ENCODE measurements at places on chromosomes 11 and 22. TPM values are rescaled to one million over a fixed set of nuclear protein-coding genes. Genes with fewer than 3 reads are reported as not detected.

DNA sequence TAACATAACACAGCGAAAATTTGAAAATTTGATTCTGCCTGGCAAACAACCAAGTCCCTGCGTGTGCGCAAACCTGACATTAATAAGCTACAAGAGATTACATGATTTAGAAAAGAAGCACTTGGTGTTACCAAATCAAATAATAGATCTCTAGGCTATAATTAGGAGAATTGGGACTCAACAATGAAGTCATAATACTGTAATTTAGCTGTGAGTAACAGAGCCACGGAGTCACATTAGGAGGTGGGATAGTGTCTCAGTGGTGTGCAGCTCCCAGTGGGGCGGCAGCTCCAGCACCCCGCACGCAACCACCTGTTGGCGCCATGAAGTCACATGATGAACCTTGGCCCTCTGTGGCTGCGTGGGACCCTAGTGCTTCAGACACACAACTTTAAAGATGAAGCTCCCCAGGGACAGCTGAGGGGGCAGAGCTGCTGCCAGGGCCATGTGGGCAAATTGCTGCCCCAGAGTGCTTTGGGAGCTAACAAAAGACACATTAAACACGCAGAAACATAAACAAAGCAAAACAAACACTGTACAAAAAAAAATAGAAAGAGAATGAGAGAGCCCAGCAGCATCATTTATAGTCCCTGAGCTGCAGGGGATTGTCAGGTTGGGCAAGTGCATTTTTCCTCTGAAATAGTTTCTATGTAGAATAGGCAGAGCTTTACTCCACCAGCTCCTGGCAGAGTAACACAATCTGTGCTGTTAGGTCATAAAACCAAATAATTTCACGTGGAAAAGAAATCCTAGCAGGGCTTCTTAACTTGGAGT lies 605.6 kb downstream of the SOX6 start:
- H3K27ac ChIP-seq, result no peak overlapping the region
- H3K36me3 ChIP-seq, result no peaks in the 10 kb centered on the region
- H3K4me1 ChIP-seq, result no peaks in the 10 kb centered on the region
- DNase-seq, result no peak

GRCh38 chr11:117166491-117166890 lies 12.1 kb upstream of the SIDT2 start:
- H3K4me3 ChIP-seq, result no peak overlapping the region
- H3K36me3 ChIP-seq, result peaks cover 50% of the 10 kb centered on the region
- no peak overlapping the region for H3K27ac ChIP-seq
- H3K27me3 ChIP-seq, result no peaks in the 10 kb centered on the region
- no peak for DNase-seq

Gene UCP2
- total RNA-seq, result 199 TPM

Gene CDC45
- total RNA-seq, result 104 TPM

Gene SLC6A5
- not detected for total RNA-seq

- peaks cover 58% of the 10 kb centered on the region for H3K4me1 ChIP-seq
- H3K36me3 ChIP-seq, result peaks cover 46% of the 10 kb centered on the region
- H3K27me3 ChIP-seq, result no peaks in the 10 kb centered on the region
- no peak overlapping the region for H3K4me3 ChIP-seq
- DNase-seq, result no peak
Observed at GRCh38 chr11:110435780-110436717, 6.3 kb downstream of the FDX1 start.

DNA sequence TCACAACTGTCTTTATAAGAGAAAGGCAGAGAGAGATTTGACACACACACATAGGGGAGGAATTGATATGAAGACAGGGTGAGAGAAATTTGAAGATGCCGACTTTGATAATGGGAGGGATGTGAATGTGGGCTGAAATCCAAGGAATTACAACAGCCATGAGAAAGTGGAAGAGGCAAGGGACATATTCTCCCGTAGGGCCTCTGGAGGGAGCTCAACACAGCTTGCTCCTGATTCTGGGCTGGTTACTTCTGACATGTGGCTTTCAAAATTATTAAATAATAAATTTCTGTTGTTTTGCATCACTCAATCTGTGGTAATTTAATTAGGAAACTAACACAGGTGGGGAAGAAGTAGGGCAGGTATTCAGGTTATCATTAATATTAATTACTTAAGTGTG lies 282.9 kb downstream of the LUZP2 start:
- H3K4me1 ChIP-seq, result no peaks in the 10 kb centered on the region
- DNase-seq, result no peak
- no peaks in the 10 kb centered on the region for H3K27me3 ChIP-seq

DNA sequence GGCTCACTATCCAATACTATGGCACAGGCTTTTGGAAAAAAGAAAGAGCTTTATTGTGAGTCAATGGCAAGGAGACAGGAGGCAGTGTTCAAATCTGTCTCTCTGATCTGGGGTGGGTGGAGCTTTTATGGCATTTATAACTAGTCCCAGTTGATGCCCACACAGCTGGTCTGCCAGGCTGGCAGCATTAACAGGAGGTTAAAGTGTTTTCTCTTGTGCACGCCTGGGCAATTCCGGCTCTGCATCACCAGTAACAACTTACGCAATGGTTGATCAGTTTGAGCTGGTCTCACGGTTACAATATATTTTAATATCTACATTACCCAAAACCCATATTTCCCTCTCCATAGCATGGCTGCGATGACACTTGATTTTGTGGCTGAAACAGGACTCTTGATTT lies 15.1 kb upstream of the SMIM38 start:
- DNase-seq, result no peak
- H3K36me3 ChIP-seq, result no peaks in the 10 kb centered on the region
- peaks cover 18% of the 10 kb centered on the region for H3K27me3 ChIP-seq
- no peak overlapping the region for H3K4me3 ChIP-seq

Gene C11orf21
- 49.2 TPM for total RNA-seq

DNA sequence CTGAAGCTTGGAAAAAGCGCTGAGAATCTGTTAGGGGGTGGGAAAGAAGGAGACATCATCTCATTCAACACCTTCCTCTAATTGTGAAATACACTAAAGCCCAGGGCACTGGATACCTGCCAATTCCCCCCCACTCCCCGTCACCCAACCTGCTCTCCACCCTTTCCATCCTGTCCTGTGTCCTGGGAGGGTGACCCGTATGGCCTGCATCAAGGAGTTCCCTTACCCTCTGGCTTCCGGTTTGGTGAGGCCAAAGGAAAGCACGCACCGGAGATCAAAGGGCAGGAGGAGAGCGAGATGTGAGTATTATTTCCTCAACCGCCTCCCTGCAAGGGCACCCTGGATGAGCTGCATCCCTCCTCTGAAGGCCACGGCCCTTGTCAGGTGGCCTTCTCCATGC lies 65.0 kb upstream of the PTPRJ start:
- H3K4me1 ChIP-seq, result peaks cover 30% of the 10 kb centered on the region
- peaks cover 2% of the 10 kb centered on the region for H3K27me3 ChIP-seq
- no peak for DNase-seq

GRCh38 chr11:832529-833113 lies at the start of gene CD151:
Gene CD151 (plus strand): TSS chr11:832952. CDS start chr11:836070, 3,118 bp downstream.
- H3K27me3 ChIP-seq, result peaks cover 41% of the 10 kb centered on the region
- H3K36me3 ChIP-seq, result no peaks in the 10 kb centered on the region
- H3K4me3 ChIP-seq, result peak within 1 kb of the TSS; percentile 48

DNA sequence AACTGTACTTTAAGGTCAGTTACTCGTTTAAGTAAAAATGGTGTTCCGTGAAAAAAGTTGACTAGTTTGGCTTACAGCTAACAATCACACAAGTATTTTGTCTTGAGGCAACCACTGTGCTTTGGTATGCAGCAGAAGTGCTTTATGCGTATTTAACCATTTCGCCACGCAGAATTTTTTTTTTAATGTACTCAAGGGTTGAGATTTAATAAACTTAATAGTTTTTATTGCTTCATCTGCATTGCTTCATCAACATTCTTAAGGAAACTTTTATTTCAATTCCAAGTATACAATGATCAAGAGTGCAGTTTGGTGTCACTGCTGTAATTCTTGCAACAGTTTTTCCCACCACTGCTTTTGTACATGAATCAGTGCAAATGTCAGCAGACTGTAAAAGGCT lies 66.4 kb downstream of the ZNRF3 start:
- H3K4me1 ChIP-seq, result peaks cover 1% of the 10 kb centered on the region
- no peak overlapping the region for H3K4me3 ChIP-seq
- peaks cover 80% of the 10 kb centered on the region for H3K27me3 ChIP-seq
- DNase-seq, result no peak
- H3K36me3 ChIP-seq, result peaks cover 4% of the 10 kb centered on the region

GRCh38 chr22:41833369-41834004 lies 582 bp downstream of the SREBF2 start:
- peak overlapping the region; percentile 76 for H3K27ac ChIP-seq
- H3K4me1 ChIP-seq, result peaks cover 44% of the 10 kb centered on the region
- DNase-seq, result peak; percentile 62
- no peaks in the 10 kb centered on the region for H3K27me3 ChIP-seq

DNA sequence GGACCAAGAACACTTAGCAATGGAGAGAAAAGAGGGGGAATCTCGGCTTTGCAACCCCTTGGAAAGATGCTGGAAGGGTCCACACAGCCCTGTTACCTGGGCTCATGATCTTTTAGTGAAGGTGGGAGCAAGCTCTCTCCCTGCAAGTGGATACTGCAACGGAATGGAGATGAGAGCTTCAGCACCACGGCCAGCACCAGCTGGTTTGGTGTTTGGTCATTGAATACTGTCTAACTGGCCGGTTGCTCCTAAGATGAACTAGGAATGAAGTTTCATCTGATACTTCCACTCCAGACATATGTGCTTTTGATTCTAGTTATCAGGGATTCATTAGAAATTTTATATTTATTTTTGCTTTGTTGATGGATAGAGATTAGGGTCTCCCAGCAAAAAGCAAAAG lies 16.3 kb downstream of the HTR3A start:
- H3K27ac ChIP-seq, result no peak overlapping the region
- DNase-seq, result peak; percentile 47
- no peak overlapping the region for H3K4me3 ChIP-seq
- H3K4me1 ChIP-seq, result no peaks in the 10 kb centered on the region

DNA sequence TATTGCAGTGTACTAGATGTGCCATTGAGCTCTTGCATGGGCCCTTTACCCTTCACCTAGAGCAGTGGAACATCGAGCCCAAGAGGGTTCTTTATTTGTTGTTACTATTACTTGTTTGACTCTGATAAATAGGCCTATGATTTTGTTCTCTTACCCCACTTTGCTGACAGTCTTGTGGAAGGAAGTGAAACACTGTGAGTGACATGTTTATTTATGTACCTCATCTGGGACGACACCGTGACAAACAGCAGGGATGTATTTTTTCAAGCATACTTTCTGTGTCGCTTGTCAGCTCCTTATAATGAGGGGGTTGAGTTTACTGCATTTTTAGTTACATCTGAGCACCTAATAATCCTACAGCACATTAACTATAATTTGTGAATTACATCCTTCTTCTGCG lies 1010.3 kb upstream of the TENM4 start:
- H3K36me3 ChIP-seq, result no peaks in the 10 kb centered on the region
- no peak overlapping the region for H3K27ac ChIP-seq
- H3K4me1 ChIP-seq, result no peaks in the 10 kb centered on the region
- DNase-seq, result no peak

Gene CD6
- 181 TPM for total RNA-seq

Gene BIRC3
- 231 TPM for total RNA-seq

- H3K27me3 ChIP-seq, result no peaks in the 10 kb centered on the region
- H3K27ac ChIP-seq, result no peak overlapping the region
- peaks cover 21% of the 10 kb centered on the region for H3K4me1 ChIP-seq
- H3K4me3 ChIP-seq, result no peak overlapping the region
- peaks cover 33% of the 10 kb centered on the region for H3K36me3 ChIP-seq
Observed at GRCh38 chr11:67126986-67127385, 7.9 kb downstream of the KDM2A start.

DNA sequence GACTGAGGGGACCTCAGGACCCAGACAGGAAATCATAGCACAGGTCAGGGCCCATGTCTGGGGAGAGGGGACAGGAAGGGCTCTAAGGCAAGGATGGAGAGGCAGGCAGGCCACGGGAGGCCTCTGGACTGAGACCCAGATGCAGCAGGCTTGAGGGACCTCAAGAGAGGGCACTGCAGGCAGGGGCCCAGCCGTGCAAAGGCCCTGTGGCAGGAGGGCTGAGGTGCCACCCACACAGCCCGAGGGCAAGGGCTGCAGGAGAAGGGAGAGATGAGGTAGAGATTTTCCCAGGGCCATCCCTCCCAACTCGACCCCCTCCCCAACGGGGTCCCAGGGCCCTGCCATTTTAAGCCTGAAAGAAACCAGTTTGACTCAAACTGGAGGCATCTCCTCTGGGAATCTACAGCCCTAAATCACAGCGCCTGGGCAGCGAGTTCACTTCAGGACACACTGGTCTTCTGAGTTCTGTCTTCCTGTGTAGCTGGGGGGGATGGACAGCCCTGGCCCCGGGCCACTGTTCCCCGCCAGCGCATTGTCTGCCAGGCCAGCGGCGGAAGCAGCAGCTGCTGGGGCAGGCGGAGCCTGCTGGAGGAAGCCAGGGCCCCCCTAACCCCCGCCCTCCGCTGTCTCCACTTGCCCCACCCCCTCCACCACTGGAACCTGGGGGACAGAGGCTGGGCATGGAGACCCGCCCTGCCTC lies 20.3 kb upstream of the WNT7B start:
- H3K4me3 ChIP-seq, result no peak overlapping the region
- DNase-seq, result no peak
- H3K27me3 ChIP-seq, result peaks cover 4% of the 10 kb centered on the region
- peaks cover 5% of the 10 kb centered on the region for H3K4me1 ChIP-seq

DNA sequence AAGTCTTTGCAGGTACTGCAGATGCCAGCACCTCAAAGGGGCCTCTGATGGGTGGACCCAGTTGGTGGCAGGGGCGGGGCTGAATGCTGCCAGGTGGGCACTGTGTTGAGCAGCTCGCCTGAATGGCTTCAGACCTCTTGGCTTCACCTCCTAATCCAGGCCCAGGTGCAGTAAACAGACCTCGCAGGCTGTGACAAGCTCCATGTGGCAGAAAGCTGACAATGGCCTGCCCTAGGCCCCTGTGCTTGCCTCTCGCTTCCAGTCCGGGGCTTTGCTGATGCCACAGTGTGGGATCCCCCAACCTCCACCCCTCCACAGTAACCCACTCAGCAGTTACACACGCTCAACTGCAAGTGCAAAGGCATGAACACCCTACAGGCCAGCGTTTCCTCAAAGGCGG lies 9.4 kb downstream of the IGLL1 start:
- no peak for DNase-seq
- peaks cover 26% of the 10 kb centered on the region for H3K27me3 ChIP-seq
- no peaks in the 10 kb centered on the region for H3K36me3 ChIP-seq
- H3K27ac ChIP-seq, result no peak overlapping the region
- H3K4me3 ChIP-seq, result no peak overlapping the region

Data from activated CD8-positive, alpha-beta memory T cell treated with anti-CD3 and anti-CD28 coated beads, Interleukin-2, amount 10 ng/mL, durations not matched to agents 7 days and 5 days (primary cell).